Activated CD4-positive, CD25-positive, alpha-beta regulatory T cell treated with anti-CD3 and anti-CD28 coated beads, Interleukin-2, amount 50 U/mL, for 24 hours (primary cell): ENCODE measurements at places on chromosomes 16 and 17.

GRCh38 chr17:14733376-14733775, 432.5 kb downstream of the HS3ST3B1 start:
- no peak for ATAC-seq

GRCh38 chr16:81713796-81714195, 65.3 kb upstream of the PLCG2 start:
- ATAC-seq, result no peak

DNA sequence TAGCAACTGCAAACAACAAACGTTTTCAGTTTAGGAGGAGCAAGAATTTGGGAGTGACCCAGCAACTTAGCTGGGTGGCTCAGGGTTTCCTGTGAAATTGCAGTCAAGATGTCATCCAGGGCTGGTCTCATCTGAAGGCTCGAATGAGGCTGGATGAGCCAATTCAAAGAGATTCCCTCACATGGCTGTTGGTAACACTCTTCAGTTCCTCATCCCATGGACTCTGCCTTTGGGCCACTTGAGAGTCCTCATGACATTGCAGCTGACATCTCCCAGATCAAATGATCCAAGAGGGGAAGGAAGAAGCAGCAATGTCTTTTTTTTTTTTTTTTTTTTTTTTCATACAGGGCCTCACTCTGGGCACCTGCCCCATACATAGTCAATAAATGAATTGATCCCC, 26.3 kb downstream of the UBALD1 start:
- ATAC-seq, result no peak

DNA sequence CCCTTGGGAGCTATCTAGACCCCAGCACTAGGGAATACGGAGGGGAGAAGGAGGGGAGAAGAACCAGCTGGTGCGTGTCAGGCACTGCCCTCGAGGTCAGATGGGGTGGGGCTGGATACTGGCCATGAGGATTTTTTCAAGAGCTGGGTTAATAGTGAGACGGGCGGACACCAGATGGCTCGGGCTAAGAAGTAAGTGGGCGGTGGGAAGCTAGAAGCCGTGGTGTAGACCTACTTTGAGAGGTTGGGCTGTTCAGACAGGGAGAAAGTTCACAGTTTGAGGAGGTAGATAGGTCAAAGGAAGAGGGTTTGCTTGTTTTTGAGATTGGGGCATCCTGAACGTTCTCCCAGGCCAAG, 303.8 kb downstream of the SEC14L1 start:
- no peak for ATAC-seq
